Fibroblast of gingiva (primary cell): ENCODE measurements at places on chromosomes 1 and 21.

DNA sequence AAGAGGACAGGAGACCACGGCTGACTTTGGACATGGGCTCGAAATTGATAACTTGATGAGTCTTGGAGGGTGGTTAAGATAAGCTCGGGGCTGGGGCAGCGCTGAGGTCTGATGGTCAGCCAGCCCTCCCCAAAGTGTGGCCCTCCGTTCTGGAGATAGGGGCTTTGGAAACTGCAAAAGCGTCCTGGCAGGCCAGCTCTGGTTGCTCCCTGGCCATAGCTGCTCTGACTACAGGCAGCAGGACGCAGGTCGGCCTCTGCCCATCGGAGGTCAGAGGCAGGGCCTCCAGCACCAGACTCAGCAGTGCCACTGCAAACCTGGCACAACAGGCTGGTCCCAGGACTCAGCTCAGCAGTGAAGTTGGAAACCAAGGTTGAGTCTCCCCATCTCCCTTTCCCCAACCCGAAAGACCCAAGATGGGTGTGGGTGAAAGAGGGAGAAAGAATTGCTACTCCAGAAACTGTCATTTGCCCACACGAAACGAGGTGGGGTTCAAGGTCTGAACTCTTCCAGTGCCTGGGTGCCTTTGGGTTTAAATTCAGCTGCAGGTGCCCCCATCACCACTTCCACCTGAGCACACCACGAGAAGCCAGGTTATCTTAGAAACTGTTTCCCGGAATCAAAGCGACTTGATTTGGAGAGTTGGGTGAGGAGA, 4.8 kb downstream of the SIM2 start:
- no peak for DNase-seq

DNA sequence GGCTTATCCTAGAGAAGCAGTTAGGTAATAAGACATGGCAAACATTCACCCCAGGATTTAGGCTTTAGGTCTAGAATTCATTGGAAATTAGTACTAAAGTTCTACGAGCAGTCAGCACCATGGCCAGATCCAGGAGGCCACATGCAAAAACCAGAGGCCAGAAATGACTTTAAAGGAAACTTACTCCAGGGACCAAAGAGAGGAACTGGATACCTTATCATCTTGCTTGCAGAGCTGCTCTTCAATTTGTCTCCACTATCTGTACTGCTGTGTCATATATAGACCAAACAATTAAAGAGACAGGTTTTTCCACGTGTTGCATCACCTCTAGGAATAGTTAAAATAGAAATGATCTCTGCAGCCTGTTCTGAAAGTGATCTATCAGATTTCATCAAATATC, 127.8 kb downstream of the LMX1A start:
- no peak for DNase-seq

DNA sequence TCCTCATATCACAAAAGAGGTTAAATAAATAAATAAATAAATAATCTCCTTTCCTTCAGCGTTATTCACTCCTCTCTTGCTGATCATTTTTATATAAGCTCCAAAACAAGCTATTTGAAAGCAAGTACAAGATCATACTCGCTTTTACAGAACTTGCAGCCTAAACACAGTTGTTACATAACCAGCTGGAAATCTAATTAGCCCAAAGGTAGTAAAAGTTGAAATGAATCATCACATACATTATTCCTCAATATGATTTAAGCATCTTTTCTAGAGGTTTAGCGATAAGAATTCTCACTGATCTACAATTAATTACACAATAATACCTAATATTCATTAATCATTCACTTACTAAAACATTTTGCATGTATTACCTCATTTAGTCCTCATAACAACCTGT, 160.2 kb downstream of the COP1 start:
- no peak for DNase-seq

- DNase-seq: no peak
Observed at GRCh38 chr1:151377150-151377884, 4.8 kb upstream of the SELENBP1 start.

GRCh38 chr1:185774394-185774793, 40.2 kb downstream of the HMCN1 start:
- no peak for DNase-seq

- DNase-seq: no peak
Observed at GRCh38 chr1:187460093-187460492, 631.3 kb downstream of the PLA2G4A start.

DNA sequence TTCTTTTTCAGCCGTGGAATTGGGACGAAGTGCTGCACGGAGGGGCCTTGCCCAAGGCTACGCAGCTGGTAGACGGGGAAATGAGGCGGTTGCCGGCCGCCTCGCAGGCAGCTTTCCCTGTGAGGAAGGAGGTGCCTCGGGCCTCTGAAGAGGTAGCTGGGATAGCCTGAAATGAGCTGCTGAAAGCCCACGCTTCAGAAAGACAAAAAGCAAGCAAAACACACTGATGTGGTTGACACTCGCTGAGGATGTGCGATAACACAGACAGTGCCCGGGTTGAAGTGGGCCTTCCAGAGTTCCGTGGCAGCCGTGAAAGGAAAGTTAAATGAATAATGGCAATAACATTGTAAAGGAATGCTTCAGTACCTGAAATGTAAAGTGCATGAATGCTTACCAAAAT, 47.2 kb downstream of the S1PR1 start:
- DNase-seq: no peak

GRCh38 chr1:227270554-227270953, 47.7 kb downstream of the CDC42BPA start:
- DNase-seq: no peak

DNA sequence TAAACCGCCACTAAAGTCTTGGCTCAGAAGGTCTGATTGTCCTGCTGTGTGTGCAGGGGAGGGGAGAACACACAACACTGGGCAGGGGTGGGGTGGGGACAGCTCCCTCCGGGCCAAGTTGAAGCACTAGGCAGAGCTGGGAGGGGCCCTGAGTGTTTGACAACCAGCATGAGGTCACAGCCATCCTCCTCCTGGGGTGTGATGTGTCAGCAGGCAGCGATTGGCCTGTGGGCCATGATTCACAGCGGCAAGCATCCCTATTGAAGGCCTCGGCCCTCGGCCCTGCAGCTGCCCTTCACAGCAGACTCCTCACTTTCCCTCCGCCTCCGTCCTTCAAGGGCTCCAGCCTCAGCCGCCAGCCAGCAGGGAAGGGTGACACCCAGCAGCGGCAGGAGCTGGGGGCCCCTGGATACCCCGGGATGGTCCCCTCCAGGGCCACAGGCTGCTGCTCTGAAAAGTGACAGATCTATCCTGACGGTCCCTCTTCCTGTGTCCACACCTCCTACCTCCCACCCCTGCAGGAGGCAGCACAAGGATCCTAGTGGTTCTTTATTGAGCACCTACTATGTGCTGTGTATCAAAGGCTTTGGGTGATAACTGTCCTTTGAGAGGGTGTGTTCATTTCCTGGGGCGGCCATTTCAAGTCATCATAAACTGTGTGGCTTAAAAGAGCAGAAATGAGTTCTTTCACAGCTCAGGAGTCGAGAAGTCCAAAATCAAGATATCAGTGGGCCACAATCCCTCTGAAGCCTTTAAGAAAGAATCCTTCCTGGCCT, 66.0 kb upstream of the SLC25A33 start:
- DNase-seq: peak; percentile 84

GRCh38 chr1:191648939-191649338, 509.3 kb upstream of the RGS18 start:
- no peak for DNase-seq

GRCh38 chr1:97006044-97006661, 284.6 kb downstream of the PTBP2 start:
- peak; percentile 5 for DNase-seq

DNA sequence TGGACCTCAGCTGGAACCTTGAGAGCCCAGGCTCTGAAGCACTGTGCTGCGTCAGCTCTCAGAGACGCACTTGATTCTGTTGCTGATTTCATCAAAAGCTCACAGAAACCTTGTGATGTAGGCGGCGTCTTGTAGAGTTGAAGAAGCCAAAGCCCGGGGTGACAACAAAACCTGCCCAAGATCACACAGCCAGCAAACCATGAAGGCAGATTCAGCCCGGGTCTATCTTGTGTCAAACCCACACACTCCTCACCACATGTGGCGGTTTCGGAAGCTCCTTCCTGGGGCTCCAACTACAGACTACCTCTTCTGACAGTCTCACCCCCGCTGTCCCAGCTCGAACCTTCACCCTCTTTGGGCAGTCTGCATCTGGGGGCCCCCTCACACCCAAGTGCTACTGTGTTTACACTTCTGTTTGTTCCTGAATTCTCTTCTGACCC, 50.4 kb downstream of the TENT5C start:
- no peak for DNase-seq

- no peak for DNase-seq
Observed at GRCh38 chr1:168293356-168293755, 12.7 kb downstream of the TBX19 start.

DNA sequence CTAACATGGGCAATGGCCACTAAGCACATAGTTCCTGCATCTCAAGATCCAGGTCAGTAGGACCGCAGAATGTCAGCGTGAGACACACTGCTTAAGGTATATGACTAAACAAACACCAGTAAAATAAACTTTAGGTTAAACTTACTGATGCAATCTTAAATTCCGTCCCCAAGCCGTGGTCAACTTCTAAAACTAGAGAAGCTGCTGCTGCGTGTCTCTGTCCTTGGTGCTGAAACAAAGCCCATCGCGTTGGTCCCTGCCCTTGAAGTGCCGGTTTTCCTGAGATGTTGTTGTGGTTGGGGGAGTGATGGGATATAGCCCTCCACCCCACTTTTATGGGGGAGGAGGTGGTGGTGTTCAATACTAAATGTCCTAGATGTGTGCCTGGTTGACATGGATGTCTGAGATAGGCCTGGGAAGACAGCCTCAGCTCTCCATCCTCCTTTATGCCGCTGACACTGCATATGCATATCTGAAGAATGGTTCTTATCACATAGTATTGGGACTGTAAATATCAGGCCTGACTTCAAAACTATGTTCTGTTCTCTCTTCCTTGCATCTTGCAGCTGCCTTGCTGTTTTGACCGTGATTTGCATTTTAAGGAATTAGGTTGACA, 72.0 kb upstream of the KCNA3 start:
- peak; percentile 20 for DNase-seq

GRCh38 chr1:110107867-110108469, 4.3 kb upstream of the UBL4B start:
- DNase-seq: no peak

GRCh38 chr1:60173729-60174505, 100.3 kb upstream of the C1orf87 start:
- DNase-seq: peak; percentile 10

DNA sequence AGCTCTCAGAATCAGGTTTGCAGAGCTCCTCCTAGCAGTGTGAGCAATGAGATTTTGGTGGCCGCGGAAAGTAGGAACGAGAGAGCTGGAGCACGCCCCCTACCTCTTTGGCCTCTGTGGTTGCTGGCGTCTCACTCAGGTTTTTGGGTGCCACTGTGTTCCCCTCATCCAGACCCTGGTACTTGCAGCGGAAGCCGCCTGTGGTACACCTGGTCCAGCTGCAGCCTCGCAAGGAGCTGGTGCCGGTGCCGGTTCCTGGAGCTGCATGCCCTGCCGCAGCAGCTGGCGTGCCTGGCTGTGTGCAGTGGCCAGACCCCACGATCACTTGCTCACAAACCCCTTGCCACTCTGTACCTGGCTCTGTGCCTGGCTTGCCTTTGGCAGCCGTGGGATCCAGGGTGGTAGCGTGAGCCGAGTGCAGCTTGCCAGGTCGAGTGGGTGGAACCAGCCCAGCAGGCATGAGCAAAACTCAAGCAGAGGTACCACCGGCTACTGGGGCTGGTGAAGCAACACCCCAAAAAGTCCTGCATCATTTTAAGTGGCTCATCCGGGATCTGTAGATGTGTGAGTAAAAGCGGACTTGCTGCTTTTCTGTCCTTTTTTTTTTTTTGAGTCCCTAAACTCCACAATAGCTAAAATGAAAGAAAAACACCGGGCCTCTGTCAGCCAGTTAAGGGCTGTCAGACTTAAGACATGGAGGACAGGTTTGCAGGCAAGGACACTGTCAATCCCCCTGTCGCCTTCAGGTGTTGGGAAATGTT, 844.9 kb downstream of the KCNT2 start:
- DNase-seq: no peak

DNA sequence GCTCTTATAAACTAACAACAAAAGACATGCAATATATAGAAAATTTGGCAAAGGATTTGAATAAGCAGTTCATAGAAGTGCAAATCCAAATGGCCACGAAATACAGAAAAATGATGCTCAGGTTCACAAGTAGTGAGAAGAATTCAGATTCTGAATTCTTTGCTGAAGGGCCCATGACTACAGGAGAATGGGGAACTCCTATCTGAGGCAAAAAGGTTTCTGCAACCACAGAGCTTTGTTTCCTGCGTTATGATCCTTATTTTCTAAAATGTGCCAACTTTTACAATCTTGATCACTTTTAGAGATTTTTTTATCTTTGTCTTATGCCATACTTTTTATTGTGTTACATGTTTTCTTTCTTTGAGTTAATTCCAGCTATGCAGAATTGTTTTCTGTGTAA, 91.3 kb downstream of the ITSN1 start:
- DNase-seq: no peak

DNA sequence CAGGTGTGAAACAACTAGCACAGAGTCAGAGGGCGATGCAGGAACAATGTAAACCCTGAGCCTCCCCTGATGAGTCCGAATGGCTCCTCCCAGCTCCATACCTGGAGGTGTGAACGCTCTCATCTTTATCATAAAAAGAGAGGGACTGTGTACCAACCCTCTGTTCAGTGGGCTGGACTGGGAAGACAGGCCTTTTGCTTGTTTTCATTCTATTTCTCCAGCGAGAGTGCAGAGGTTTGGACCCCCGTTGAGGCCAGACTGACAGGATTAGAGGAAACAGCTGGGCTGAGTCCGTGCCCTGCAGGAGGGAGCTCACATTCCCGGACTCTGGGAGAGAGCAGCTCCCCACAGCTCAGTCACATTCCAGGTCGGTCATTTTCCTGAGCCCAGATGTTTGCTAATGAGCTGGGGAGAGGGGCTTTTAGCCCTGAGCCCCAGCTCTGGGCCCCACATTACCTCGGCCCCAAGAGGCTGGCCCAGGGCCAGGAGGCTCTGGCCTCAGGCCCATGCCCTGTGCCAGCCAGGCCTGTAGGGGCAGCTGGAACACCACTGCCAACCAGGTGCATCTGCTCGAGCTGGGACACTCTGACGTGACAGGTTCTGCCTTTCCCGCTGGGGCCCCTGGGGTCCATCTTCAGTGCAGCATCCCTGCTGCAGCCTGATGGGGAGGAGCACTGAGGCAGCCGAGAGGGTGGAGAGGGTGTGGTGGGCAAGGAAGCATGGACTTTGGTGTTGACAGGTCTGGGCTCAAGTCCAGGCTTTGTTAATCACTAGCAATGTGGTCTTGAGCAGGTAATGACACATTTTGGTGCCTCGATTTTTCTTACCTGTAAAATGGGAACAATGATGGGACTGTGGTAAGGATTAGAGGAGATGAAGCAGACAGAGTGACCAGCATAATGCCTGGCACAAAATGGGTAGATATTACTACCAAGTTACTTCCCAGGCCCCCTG, 3.5 kb upstream of the NBL1 start:
- DNase-seq: no peak

- DNase-seq: no peak
Observed at GRCh38 chr1:222370081-222370912, 177.6 kb downstream of the HHIPL2 start.

- DNase-seq: no peak
Observed at GRCh38 chr21:45380566-45380965, 24.4 kb upstream of the COL18A1 start.

- peak; percentile 22 for DNase-seq
Observed at GRCh38 chr1:47650205-47650604, 212.4 kb downstream of the FOXD2 start.

- peak; percentile 74 for DNase-seq
Observed at GRCh38 chr1:162908780-162909179, 47.8 kb upstream of the CCDC190 start.
